Stimulated activated CD8-positive, alpha-beta memory T cell treated with anti-CD3 and anti-CD28 coated beads, Interleukin-15, amount 100 ng/mL, for 48 hours (primary cell): ENCODE measurements at places on chromosomes 2 and 18.

GRCh38 chr18:57984490-57985115 is 59.4 kb upstream of the NEDD4L start:
- no peak for DNase-seq

- no peak for DNase-seq
Measured at GRCh38 chr2:199983534-199983933, 28.2 kb downstream of the MAIP1 start.

GRCh38 chr2:38164881-38165280 is 88.9 kb upstream of the CYP1B1 start:
- DNase-seq, result no peak

- no peak for DNase-seq
Measured at GRCh38 chr2:131148426-131148825, 43.3 kb downstream of the PLEKHB2 start.

GRCh38 chr2:187338679-187339121 is 109.4 kb downstream of the CALCRL start:
- no peak for DNase-seq

GRCh38 chr2:149885946-149886345 is 298.4 kb upstream of the MMADHC start:
- no peak for DNase-seq

DNA sequence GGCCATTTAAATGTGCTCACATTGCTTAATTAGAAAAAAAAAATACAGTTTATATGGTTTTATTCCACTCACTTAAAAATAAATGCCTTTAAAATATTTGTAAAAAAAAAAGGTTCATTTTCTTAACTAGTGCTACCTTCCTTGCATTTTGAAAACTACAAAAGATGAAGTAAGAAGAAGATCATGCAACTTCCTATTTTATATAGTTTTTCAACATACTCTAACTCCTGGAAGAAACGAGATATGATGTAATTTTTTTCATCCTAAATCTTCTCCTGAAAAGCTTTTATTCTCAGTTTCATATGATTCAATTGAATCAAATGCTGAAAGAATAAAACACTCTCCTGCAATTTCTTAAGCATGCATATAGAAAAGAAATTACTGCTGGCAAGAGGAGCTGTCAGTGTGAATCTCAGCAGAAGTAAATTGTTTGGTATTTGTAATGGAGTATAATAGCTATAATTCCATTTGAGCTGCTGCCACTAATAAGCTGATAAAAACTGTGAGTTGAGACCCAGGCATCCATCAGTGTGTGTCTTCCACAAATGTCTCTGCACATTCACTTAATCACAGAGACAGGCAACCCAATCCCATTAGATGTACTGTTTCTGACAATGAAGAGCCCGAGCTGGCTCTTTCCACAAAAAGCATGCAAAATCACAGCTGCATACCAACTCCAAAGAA is 3.7 kb downstream of the FTCDNL1 start:
- DNase-seq, result no peak

DNA sequence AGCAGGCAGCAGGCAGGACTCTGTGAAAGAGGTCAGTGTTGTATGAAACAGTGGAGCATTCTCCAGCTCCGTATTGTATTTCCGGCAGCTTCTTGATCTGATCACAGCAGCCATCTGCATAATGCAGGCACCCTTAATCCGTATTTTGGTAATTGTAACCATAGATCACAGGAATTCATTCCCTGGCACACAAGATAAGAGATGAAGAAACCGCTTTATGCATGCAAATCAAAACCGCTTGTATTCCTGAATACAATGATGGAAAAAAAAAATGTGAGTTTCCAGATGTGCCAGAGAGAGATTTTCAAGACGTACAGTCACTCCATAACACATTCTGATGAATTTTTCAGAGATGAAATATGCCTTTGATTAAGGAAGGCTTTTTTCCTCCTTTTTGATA is 221.3 kb downstream of the ACKR3 start:
- no peak for DNase-seq

DNA sequence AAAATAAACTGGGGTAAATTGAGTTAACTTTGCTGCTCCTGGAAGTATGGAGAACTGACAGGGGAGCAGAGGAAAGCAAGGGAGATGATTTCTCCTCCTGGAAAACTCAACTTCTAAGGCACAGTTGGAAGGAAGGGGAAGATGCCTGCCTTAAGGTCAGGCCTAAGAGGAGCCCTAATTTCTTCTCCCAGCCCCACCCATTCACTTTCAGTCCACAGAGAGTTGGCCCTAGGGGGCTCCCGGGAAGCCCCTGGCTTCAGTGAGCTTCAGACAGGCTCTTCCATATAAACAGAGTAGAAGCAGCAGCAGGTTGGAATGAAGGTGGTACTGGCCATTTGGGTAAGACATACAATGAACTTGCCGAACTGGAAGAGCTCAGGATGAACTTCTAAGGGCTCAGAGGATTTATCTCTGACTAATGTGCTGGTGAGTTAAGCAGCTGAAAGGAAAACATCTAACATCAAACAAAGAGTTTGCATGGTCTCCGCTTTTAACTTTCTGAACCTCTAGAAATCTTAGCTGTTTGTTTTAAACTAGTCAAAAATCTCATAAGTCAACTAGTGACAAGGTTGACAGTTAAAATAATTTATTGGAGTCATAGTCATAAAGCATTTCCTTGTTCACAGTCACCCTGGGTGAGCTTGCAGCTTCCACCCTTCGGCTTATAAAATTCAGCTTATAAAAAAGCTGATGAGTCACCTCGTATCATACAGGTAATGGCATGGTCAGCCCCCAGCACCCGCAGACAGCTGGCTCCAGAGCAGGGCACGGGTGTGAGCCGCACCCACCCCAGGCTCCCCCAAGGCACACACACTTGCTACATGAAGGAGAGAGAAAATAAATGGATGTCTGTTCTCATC is 9.8 kb downstream of the MALL start:
- no peak for DNase-seq

GRCh38 chr2:196172951-196173350 is 1.6 kb upstream of the STK17B start:
- DNase-seq, result no peak

- no peak for DNase-seq
Measured at GRCh38 chr18:31718386-31718785, 34.0 kb upstream of the B4GALT6 start.

DNA sequence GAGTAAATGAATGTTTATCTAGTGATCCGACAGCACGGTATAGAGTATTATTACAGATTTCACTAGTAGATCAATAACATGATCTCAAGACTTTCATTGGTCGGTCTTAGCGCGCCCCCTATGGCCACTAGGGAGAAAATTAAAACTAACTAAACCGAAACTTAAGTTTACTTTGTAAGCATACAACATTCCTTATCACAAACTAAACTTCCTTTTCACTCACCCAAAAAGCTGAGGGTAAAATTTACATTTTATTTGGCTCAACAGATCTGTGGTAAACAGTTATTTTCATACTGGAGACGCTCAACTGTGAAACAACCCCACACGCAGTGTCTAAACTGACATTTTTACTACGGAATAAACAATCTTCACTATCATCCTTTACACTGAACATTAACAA is 215.6 kb upstream of the MAP2 start:
- DNase-seq, result no peak

- DNase-seq, result no peak
Measured at GRCh38 chr2:205780645-205781044, 98.3 kb downstream of the NRP2 start.

DNA sequence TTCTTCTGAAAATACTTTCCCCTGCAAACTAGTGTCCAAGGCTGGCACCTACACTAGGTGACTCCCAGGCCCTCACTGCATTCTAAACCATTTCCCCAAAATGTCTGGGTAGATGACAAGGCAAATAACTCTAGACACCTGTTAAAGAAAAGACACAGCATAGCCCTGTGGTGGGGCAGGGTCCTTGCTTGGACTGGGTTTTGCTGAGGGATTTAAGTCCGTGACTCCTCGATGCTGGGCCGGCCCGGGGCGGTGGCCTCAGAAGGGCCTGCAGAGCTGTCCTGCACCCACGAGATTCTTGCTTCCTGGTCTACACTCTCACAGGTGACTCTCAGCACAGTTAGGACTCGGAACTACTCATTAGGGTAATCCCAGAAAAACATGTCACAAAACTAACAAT is 55.2 kb downstream of the MBP start:
- no peak for DNase-seq

GRCh38 chr2:221948076-221948475 is 350.7 kb downstream of the PAX3 start:
- DNase-seq, result no peak

- DNase-seq, result no peak
Measured at GRCh38 chr18:72458271-72458670, 85.9 kb downstream of the CBLN2 start.

- no peak for DNase-seq
Measured at GRCh38 chr2:52145005-52145404, 1113.1 kb upstream of the NRXN1 start.

DNA sequence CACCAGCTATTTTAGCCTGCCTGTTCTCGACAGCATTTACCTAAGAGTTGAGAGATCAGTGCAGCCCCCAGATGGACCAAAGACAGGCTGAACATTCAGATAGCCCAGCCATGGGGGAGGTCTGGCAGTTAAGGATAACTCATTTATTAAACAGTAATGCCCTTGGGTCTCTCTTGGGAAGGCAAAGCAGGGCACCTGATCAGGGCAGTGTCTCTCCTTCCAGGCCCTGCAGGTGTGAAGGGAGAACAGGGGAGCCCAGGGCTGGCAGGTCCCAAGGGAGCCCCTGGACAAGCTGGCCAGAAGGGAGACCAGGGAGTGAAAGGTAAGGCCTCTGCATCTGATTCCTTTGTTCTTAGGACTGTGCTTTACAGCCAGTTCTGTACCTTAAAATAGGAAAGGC is 49.6 kb downstream of the MARCO start:
- DNase-seq, result no peak

DNA sequence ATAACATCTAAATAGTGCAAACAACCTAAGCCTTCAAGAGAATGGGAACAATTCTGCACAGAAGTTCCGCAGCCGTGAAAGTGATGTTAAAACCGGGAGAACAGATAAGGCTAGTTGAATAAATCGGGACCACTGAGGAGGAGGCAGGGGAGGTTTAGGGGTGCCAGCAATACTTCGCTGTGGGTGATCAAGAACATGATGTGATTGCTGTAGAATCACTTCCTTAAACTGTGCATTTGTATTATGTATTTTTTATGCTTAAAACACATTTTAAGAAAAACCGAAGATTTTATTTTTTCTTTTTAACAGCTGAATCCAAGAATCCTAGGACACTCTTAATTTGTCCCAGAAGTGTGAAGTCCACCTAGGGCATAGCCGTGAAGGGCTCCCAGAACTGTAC is 33.6 kb downstream of the TTC32 start:
- DNase-seq, result no peak

DNA sequence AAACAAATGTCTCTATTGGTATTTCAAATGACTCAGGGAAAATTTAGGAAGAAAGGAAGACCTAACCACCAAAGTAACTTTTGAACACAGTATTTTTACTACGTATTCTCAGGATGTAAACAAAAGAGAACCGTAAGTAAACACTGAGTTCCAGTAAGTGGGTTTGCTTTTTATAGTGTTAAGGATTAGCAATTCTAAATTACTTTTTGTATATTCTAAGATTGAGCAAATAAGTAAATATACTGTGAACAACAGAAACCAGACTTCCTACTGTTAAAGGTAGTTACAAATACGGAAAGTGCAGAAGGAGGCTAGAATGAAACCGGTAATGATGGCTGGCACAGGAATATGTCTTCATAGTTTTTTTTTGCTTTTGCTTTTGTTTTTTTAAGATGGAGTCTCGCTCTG is 31.5 kb downstream of the SESTD1 start:
- no peak for DNase-seq

- DNase-seq, result no peak
Measured at GRCh38 chr2:123040506-123040905, 984.6 kb upstream of the CNTNAP5 start.

DNA sequence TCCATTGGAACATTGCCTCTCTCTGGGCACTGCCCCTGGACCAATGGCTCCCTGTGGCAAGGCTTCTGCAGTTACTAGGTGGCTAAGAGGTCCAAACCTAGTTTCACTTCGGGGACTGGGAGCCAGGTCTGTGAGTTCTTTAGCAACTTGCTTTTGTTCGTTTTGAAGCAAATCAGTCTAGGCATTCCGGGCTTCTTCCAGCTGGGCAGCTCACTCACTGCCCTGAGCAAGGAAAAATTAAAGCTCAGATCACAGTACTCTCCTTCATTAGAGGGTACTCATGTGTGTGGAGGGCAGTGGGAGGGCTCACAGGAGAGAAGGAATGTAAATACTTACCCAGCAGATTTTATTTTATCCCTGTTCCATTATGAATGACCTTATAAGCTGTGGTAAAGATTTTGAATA is 80.3 kb downstream of the SPP2 start:
- no peak for DNase-seq

- no peak for DNase-seq
Measured at GRCh38 chr2:134917888-134918525, 615 bp upstream of the CCNT2 start.

GRCh38 chr2:229416116-229416694 is 145.1 kb upstream of the PID1 start:
- DNase-seq, result no peak

- DNase-seq, result no peak
Measured at GRCh38 chr18:48605408-48605845, 66.6 kb downstream of the CTIF start.

- no peak for DNase-seq
Measured at GRCh38 chr2:144702051-144702450, 182.1 kb upstream of the ZEB2 start.

GRCh38 chr2:2472881-2473280 is 141.8 kb upstream of the MYT1L start:
- DNase-seq, result no peak

GRCh38 chr2:121697108-121697631 is 39.5 kb downstream of the NIFK start:
- DNase-seq, result no peak

DNA sequence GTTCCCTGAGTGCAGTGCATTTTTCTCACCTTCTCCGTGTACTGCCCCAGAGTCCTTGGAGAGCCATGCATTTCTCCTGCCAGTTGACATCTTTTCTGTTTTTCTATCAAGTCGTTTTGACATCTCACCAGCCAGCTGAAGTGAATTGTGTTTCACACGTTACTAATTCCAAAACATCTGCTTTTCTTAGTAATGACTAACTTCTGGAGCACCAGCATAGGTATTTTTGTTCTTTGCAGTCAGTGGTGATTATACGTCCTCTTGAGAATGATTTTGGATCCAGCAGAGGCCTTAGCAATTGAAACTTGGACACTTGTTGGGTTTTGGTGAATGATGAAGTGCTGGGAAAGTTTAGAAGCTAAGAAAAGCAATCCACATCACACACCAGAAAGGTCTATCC is 112.5 kb downstream of the PIK3C3 start:
- no peak for DNase-seq

DNA sequence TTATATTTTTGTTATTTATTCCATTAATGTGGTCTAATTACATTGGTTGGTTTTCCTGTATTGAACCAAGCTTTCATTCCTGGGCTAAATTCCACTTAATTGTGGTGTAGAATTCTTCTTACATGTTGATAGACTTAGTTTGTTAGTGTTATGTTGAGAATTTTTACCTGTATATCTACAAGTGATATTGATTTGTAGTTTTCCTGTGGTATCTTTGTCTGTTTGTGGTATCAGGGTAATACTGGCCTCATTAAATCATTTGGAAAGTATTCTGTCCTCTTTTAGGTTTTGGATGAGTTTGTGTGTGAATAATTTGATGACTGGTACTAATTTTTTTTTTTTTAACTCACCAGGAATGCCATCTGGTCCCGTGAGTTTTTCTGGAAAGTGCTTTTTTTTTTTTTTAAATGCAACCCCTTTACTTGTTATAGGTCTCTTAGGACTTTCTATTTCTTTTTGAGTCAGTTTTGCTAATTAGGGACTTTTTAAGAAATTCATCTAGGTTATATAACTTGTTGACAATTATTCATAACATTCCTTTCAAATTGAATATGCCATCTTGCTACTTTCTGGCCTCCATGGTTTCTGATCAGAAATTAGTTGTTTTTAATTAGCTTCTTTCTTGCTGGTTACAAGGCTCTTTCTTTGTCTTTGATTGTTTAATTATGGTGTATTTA is 232.8 kb downstream of the CCDC85A start:
- DNase-seq, result no peak
